ENCODE measurements at places on chromosomes 16 and 17. TPM values are rescaled to one million over a fixed set of nuclear protein-coding genes. Genes with fewer than 3 reads are reported as not detected.
A peak's percentile ranks its signal among the peaks of the same experiment; 100 is the strongest.

DNA sequence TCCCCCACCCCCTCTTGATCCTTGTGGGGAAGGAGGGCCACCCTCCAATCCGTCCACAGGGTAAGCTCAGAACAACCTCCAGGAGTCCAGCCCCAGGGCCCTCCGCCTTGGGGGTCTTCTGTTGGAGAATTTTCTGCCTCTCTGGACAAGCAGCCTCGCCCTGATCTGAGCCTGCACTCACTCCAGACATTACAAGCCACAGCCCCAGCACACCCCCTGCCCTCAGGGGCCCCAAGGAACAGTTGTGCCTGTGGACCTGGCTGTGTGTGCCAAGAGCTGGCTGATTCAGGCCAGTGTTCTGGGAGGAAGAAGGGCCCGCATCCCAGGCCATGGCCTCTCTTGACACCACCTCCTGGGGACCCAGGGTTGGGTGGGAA, 477 bp upstream of the ARHGAP27 start:
- peaks cover 46% of the 10 kb centered on the region for H3K27me3 ChIP-seq
- no peak overlapping the region for H3K27ac ChIP-seq

GRCh38 chr16:63530974-63531373, 1494.7 kb upstream of the CDH8 start:
- H3K4me3 ChIP-seq = no peak overlapping the region
- DNase-seq = no peak
- H3K4me1 ChIP-seq = peaks cover 17% of the 10 kb centered on the region
- no peaks in the 10 kb centered on the region for H3K27me3 ChIP-seq
- H3K36me3 ChIP-seq = 0 out of 2 replicates have a peak, but pooled peaks cover 1% of the 10 kb centered on the region

DNA sequence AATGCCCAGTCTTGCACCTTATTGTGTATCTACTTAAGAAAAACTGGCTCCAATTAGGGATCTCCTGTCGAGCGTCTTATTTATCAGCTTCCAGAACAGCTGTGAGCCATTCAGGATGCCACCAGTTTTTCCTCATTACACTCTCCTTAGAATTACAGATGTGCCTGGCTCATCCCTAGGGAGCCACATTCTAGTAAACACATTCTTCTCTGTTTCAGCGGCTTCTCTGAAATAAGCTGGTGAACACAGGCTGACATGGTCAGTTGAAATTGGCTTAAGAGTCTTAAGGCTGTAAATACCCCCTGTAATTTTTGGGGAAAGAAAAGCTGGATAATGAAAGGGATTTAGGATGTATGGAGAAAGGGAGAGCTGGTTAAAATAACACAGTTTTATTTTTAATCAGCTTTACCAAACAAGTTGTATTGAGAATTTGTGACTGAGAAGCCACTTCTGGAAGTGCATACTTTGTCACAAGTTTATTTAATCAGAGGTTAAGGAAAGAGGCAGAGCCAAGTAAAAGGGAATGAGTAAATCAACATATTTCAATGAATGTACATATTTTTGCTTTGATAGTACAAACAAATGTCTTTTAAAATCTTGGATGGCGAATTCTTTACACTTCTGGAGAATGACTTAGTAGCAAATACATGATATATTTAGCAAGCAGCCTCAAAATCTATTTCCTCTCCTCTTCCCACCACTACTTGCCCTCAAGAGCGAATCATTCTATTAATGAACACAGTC, 562.0 kb upstream of the GOT2 start:
- no peak overlapping the region for H3K27ac ChIP-seq
- H3K4me3 ChIP-seq = no peak overlapping the region
- H3K27me3 ChIP-seq = no peaks in the 10 kb centered on the region

DNA sequence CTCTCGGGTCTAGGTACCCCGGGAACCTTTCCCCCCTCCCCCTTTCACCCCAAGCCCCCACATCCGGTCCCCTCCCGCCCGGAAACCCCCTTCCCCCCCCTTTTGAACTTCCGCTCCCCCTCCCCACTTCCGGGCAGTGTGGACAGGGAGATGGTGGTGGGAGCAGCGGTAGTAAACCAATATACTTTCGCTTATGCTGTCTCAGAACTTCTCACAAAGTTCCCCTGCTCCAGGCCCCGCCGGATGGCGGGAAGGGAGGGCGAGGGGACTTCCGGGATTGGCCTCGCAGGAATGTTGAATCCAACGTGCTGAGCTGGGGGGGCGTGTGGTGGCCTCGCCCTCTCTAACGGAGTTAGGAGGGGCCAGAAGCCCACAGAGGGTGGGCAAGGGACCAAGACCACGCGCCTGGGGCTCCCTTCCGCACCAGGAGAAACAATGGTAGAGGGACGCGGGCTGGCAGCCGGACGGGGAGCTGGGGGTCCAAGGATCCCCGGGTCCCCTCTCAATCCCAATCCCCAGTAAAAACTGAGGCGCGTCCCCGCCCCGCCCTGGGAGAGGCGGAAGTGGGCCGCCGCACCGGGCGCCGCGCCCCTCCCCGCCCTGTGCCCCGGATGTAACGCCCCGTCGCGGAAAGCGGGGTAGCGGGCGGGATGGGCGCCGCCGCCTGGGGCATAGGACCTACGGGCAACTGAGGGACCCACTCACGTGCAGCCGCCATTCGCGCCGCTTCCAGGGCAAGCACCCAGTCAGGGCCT, 742 bp downstream of the PFN1 start:
- H3K36me3 ChIP-seq = peaks cover 21% of the 10 kb centered on the region
- H3K4me1 ChIP-seq = peaks cover 43% of the 10 kb centered on the region
- no peaks in the 10 kb centered on the region for H3K27me3 ChIP-seq
- peak overlapping the region; percentile 100 for H3K27ac ChIP-seq
- H3K4me3 ChIP-seq = peak overlapping the region; percentile 96

DNA sequence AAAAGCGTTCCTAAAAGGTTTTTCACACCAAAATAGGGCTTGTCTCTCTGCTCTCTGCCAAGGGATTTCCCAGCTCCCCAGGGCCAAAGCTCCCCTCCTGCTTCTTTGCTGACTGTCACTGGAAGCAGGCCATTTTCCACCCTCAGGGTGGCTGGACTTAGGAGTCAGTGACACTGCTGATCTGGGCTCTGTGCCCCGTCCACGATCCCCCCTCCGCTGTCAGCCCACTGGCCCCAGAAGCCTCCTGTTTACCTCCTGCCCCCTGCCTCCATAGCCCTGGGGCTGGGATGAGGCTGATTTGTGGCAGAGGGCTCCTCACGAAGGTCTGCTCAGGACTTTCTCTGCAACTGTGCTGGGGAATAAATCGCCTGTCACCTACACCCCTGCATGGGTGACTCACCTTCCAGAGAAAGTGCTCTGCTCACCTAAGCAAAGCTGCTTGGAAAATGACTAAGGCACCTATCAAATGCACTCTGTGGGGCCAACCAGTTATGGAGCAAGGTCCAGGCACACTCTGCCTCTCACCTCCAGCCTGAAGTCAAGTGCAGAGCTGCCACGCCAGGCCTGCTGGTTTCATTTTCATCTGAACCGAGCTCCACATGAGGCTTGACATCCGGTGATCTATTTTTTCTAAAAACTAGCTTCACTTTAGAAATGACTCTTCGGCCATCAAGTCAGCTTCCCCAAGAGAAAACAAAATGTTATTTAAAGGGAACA, 4.9 kb downstream of the MAP3K14 start:
- no peak for DNase-seq
- H3K4me1 ChIP-seq = peaks cover 16% of the 10 kb centered on the region
- no peak overlapping the region for H3K4me3 ChIP-seq
- peaks cover 17% of the 10 kb centered on the region for H3K27me3 ChIP-seq
- no peaks in the 10 kb centered on the region for H3K36me3 ChIP-seq
- H3K27ac ChIP-seq = no peak overlapping the region

DNA sequence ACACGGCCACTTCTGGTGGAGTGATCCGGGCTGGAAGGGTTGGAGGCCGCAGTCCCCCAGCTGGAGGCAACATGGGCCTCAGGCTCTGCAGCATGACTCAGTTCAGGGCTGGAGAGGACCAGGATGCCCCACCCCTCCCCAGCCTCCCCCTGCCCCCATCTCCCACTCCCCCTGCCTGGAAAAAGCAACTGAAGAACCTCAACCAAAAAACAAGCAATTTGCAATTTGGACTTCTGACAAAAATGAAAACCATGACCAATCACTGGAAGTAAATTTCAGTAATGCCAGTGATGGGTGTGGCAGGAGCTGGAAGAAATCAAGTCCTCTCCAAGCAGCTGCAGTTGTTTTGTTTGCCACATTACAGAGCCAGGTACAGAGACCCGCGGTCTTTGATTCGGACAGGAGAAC, 6.6 kb upstream of the MIF4GD start:
- no peak overlapping the region for H3K27ac ChIP-seq
- no peaks in the 10 kb centered on the region for H3K4me1 ChIP-seq
- no peaks in the 10 kb centered on the region for H3K27me3 ChIP-seq
- 0 out of 2 replicates have a peak, but pooled peaks cover 9% of the 10 kb centered on the region for H3K36me3 ChIP-seq
- H3K4me3 ChIP-seq = no peak overlapping the region
- no peak for DNase-seq

DNA sequence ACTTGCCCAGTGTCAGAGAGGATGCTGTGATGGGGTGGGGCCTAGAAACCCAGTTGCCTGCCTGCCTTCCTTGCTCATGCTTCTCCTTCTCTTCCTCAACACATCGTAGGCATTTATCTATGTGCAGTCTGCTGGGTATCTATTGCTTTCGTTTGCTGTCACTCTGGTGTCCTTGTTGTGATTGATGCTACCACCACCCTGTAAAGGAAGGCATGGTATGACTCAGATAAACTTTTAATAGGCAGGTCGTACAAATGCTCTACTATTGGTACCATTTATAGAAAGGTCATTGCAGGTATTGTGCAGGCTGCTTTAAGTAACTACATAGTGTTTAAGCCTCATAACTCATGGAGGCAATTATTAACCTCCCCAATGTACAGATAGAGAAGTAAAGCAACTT, 368.9 kb downstream of the UTP18 start:
- no peak overlapping the region for H3K27ac ChIP-seq
- no peaks in the 10 kb centered on the region for H3K27me3 ChIP-seq
- H3K4me3 ChIP-seq = no peak overlapping the region
- no peaks in the 10 kb centered on the region for H3K4me1 ChIP-seq

- H3K27me3 ChIP-seq = no peaks in the 10 kb centered on the region
- H3K36me3 ChIP-seq = no peaks in the 10 kb centered on the region
Measured at GRCh38 chr17:33328129-33328528, 35.0 kb upstream of the ASIC2 start.

- H3K27me3 ChIP-seq = no peaks in the 10 kb centered on the region
- H3K4me3 ChIP-seq = no peak overlapping the region
- H3K36me3 ChIP-seq = no peaks in the 10 kb centered on the region
- H3K27ac ChIP-seq = no peak overlapping the region
- no peak for DNase-seq
Measured at GRCh38 chr16:72902206-72902605, 145.7 kb downstream of the ZFHX3 start.

CASKIN1 gene
- total RNA-seq = 6.2 TPM

PARN gene
- total RNA-seq = 61.3 TPM

CTF1 gene
- total RNA-seq = 0.54 TPM
